ENCODE measurements at places on chromosomes 6 and 20.

DNA sequence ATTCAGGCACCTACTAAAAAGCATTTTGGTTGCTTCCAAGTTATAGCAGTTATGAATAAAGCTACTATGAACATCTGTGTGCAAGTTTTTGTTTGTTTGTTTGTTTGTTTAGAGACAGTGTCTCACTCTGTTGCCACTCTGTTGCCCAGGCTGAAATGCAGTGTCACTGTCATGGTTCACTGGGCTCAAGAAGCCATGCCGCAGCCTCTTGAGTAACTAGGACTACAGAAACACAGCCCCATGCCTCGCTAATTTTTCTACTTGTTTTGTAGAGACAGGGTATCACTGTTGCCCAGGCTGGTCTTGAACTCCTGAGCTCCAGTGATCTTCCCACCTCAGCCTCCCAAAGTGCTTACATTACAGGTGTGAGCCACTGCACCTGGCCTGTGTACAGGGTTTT lies 795.9 kb downstream of the EPHA7 start:
- DNase-seq = no peak

DNA sequence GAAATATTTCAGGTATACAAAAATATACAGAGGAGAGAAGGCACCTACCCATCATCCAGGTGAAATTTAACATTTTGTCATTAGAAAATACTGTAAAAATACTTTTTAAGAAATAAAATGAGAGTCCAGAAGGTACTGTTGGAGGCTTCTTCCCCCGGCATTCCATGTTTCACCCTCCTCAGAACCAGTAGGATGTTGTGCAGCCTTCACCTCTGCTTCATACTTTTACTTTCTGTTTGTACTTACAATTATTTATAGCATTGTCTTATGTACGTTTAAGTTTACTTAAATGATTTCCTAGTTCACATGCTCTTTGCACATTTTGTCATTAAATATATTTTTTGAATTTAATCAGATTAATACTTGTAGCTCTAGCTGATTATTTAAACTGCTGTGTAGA lies 30.9 kb downstream of the TMEM200A start:
- no peak for DNase-seq

GRCh38 chr20:25006431-25007167 lies 14.0 kb upstream of the APMAP start:
- DNase-seq = no peak

GRCh38 chr6:5271926-5272325 lies 10.6 kb downstream of the FARS2 start:
- DNase-seq = no peak

DNA sequence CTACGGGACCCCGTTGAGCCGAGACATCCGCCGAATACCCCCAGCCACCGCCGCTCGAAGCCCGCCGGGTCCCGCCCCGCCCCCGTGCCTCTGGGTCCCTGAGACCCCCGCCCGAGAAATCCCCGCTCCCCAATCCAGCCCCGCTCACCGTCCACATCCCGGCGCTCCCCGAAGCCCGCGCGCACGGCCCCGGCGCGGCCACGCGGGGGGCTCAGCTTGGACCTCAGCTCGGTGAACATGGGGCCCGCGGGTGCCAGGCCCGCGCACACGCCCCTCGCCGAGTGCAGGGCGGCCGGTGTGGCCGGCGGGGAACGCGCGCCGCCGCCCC lies 249 bp downstream of the SAMD10 start:
- no peak for DNase-seq

DNA sequence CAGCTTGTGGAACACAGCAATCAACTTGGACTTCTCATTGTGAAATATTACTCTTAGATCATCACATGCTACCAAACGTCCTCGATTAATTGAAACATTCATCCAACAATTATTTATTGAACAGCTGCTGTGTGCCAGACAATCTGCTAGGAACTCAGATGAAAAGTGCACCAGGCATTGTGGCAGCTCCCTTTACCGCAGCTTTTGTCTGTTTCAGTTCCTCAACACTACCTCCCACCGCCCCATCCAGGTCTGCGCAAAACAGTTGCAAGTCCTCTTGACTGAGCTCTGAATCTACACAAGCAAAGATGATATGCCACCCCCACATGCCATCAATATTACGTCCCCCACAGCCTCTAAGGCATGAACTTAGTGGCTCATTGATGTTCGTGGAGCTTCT lies 1094.4 kb upstream of the MAP3K7 start:
- no peak for DNase-seq

- DNase-seq = no peak
Observed at GRCh38 chr20:57908704-57909630, 199.2 kb upstream of the PMEPA1 start.

DNA sequence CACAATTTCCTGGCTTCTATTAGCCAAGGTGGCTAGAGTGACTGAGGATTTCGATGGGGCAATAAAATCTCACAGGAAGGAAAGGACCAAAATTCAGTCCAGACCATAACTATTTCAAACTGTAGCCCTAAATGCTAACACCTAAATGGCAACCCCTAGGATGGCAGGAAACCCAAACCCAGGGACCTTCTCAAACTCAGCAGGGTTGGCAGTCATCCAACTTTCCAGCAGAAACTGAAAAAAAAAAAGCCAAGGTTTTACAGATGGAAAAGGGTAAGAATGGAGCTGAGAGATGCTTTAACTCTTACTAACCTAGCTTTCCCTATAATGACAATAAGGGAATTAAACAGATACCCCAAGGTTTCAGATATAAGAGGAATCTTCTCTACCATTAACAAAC lies 10.5 kb downstream of the IBTK start:
- no peak for DNase-seq

- no peak for DNase-seq
Observed at GRCh38 chr6:141598487-141598886, 534.2 kb upstream of the GJE1 start.

DNA sequence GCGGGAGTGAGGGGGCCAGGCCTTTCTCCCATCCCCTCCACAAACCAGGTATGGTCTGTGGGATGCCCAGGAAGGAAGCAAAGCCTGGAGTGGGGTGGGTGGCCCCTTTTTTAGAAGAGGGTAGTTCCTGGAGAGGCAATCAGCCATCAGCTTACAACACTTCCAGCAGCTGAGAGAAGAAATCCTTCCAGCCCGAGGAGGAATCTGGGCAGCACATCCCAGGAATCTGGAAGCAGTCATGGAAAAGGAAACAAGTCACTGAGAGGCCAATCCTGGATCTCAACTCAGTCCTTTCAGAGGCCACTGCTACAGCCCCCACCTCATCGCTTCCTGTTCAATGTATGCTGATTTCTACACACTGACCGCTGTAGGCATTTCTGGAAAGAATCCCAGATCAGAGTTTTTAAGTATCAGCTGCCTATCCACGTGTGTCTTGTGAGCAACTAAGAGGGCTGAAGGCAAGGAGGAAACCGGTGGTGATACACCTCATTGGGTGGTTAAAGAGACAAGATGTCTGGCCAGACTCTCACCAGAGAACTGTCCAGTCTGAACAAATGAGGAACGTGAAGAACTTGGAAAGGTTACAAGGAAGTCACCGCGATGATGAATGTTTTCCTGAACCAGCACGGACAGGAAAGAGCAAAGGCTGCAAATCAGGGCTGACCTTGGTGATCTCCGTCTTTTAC lies 92.9 kb upstream of the SHLD1 start:
- no peak for DNase-seq

DNA sequence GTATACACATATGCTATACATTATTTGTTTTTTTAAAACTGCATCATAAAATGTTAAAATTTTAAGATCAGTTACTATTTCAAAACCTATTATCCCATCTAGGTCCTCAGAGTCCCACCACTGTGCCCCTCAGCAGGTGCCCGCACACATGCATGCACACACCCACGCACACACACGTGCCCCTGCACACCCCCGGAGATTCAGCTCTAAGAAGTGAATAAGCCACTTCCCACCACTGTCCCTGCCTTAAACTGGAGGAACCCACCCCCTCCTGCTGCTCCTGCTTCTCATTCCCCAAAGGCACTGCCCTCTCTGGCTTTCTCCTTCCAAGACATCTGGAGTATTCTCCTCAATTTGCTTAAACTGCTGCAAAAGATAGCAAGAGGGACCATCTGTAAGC lies 5.4 kb upstream of the FAM210B start:
- DNase-seq = no peak

- DNase-seq = peak; percentile 12
Observed at GRCh38 chr6:24831771-24832716, 33.3 kb upstream of the ARMH2 start.

GRCh38 chr6:149919834-149920225 lies 3.1 kb downstream of the RAET1G start:
- DNase-seq = no peak

- no peak for DNase-seq
Observed at GRCh38 chr6:42873313-42873712, 6.1 kb upstream of the RPL7L1 start.

DNA sequence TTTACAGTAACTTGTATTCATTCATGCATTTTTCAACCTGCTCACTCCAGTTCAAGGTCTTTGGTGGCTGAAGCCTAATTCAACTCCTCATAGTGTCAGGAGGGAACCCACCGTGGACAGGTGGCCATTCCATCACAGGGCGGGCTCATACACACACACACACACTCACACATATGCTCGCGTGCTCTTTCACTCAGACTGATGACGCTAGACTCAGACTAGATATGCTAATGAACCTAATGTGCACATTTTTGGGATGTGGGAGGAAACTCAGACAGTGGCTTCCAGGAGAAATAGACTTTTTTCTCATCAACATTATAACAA lies 56.7 kb downstream of the TRIM27 start:
- peak; percentile 45 for DNase-seq

DNA sequence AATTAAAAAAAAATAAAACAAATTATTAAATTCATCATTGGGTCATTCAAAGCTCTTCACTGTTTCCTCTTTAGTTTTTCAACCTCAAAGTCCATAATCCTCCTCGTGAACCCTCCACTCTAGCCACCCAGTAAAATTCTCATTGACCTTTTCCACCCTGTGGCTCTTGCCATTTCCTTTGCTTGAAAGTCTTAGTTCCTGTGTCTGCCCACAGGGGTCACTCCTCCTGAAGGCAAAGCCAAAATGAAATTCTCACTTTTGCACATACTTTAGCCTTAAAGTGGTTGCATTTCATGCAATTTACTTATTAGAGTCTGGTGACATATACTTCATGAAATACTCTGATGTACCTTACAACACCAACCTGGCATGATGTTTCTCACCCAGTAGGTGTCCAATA lies 263.7 kb downstream of the BMP2 start:
- no peak for DNase-seq

DNA sequence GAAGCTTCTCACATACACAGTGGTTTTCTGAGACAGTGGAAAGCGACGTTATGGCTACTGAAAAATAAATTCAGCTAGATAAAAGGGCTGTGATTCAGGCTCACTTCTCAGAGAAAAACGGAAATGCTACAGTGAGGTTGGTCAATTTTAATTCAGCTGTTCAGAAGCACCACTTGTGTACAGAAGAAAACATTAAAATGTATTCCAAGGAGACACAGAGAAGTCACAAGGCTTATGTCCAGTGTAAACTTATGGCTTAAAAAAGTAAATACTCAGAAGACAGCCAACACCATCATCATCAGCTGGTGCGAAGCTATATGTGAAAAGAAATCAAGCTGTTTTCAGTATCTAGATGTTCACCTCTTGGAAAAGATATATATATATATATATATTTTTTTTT lies 68.6 kb downstream of the ABHD12 start:
- no peak for DNase-seq

GRCh38 chr6:80618953-80619352 lies 512.5 kb downstream of the BCKDHB start:
- no peak for DNase-seq

DNA sequence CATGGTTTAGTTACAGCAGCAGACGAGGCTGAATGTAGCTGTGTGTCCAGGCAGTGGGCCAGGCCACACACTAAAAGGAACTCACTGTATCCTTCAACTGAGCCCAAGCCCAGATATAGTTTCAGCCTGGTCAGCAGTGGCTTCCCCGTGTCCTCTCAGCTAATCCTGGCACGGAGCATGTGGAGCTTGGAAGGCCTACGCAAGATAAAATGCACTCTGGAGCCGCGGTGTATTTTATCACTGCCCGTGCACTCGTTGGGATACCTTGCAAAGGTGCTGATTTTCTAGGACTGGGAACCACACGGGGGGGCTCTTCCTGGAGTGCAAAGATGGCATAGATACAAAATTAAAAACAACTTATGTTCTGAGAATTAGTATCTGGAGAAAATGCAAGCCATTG lies 48.4 kb upstream of the IYD start:
- DNase-seq = no peak

DNA sequence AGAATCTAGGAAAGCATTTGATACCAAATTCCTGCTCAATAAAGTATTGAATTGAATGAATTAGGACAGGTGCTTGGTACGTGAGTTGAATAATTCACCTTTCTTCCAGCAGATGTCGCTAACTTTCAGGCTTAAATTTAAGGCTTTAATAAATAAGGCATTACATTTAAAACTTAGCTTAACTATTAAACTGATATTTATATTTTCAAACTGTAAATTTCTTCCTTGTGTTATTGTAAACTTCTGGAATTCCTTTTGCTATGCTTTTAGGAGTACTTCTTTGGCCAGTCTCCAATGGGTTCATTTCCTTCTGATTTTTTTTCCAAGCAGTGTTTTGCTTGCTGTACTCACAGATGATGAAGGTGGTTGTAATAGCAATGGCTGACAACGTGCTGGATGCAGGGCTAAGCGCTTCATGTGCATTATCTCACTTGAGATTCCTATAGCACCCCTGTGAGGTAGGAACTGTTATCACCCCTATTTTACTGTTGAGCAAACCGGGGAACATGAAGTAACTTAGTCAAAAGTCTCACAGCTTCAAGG lies 71.3 kb upstream of the SLC2A12 start:
- no peak for DNase-seq

- DNase-seq = no peak
Observed at GRCh38 chr6:8180327-8181159, 78.2 kb upstream of the EEF1E1 start.

DNA sequence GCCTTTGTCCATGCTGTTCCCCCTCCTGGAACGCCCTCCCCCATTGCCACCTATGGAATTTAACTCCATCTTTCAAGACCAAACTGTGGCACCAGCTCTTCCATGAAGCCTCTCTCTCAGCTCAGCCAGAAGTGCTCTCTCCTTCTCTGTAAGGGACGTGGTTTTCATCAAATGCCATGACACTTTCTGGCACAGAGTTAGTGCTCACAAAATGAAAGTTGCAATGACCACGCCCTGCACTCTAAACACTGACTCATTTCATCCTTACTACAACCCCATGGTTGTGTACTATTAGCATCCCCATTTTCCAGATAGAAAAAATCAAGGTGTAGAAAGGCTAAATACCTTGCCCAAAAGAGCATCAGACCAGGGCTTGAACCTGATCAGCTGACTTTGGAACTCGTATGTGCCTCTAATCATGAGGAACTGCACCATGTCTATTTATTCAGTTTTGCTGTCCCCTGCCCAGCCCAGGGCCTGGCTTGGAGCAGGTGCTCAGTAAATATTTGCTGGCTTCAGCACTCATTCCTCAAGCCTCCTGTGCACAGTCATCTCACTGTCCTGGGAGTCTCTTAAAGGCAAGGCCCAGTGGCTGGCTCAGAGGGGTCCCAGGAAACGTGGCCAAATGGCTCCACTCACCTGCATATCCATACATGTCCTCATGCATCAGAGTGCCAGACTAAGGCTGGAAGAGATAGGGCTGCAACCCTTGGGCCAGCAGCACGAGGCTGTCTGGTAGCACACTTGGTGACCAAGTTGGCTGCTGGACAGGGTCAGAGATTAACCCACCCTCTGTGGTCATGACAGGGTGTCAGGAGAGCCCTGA lies 77.9 kb downstream of the MRPL14 start:
- DNase-seq = no peak

- DNase-seq = no peak
Observed at GRCh38 chr6:28776269-28777146, 147.3 kb downstream of the TRIM27 start.

GRCh38 chr6:22146678-22146930 lies 150.2 kb downstream of the PRL start:
- no peak for DNase-seq

- peak; percentile 57 for DNase-seq
Observed at GRCh38 chr20:22684072-22684762, 99.8 kb upstream of the FOXA2 start.
